ENCODE measurements at places on chromosomes 3 and 15. TPM values are rescaled to one million over a fixed set of nuclear protein-coding genes. Genes with fewer than 3 reads are reported as not detected.

TICRR gene
- not detected for total RNA-seq

ARGFX gene
- total RNA-seq: not detected

IL17RB gene
- total RNA-seq: 0.52 TPM

GRCh38 chr3:194971009-194971408 lies 285.3 kb downstream of the FAM43A start:
- DNase-seq: peak; percentile 57

DNA sequence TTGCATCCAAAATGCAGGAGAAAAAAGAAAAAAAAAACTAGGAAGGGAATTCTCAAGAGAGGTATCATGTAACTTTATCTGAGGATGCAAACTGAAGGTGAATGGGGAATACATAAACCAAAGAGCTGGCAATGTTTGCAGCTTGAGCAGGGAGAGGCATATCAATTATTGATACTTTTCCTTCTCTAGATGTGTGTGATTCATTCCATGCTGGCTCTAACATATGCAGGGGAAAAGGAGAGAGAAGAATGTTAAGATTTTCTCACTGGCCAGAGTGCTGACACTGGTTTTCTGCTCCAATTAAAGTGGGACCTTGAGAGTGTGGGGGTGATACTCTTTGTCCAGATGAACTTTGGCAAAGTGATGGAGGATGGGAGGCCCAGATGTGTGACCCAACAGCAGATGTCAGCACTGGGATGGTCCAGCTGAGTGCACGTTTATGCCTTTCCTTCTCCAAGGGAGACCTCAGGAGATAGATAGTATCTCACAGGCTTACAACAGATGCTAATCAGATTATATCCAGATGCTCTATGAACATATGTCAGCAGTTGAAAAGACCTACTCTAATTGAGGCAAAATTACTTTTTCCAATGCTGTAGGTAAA lies 50.0 kb upstream of the PSMD6 start:
- DNase-seq: no peak

DNA sequence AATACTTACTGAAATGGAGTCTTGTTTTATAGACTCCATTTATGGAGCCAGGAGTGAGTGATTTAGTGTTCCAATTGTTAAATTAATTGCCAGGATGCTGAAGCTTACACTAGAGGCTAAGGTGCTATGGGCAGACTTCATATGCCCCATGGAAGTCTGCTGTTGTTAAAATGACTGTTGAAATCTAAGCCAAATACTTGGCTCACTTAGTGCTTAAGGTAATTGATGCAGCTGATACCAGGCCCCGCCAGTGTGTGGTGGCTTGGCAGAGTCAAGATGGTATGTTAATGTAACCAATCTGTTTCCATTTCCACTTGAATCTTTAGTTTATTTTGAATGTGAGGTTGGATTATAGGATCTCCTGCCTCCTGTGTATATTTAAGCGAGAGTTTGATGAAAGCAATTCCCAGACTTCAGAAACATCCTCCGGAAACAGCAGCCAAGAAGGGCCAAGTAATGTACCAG lies 187.1 kb downstream of the ITPR1 start:
- DNase-seq: no peak

DNA sequence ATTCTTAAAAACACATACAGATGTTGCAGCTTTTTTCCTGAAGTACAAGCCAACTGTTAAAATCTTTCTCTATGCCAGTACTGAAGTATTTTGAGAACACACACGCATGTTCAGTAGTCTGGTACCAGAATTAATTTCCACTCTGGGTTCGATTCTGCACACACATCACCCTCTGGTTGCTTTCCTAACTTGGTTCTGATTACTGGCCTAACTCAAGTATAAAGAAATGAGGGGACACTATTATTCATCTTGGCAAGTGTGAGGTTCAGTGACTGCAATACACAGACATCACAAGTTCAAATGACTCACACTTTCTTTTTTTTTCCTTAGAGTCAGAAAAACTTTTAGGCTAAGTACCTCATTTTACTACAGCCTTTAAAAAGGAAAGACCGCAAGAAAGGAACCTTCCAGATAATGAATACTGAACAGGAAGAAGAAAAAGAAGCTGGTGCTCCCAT lies 37.4 kb upstream of the LDHAL6B start:
- DNase-seq: no peak

DNA sequence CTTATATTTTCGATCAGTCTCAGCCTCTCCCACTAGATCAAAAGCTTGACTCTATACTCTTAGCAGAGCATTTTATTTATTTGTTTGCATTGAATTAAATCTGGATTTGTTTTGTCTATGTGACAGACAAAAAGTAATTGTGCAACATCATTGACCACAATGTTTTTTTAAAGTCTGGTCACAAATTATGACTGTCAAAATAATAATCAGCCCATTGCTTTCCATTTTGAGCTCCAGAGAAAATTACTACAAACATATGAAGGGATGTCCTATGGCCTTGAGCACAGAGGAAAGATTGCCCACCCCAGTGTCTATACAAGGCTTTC lies 82.3 kb downstream of the FSIP1 start:
- no peak for DNase-seq

DNA sequence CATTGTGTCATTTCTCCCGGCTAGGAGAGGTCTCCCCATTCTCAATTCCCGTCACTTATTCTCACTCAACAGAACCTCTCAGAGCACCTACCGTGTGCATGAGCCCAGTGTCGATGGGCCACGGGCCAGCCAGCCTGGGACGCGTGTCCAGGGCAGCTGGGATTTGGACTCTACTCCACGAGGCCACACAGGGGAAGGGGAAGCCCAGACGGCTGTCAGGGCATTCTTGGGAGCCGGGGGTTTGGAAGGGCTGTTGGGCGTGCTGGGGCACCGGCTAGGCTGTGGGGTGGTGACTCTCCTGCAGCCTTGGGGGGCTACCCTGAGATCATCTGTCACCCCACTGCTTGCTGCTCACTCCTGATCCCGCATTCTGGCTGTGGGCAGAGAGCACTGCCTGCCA lies 41.7 kb upstream of the PCSK6 start:
- DNase-seq: peak; percentile 89

DNA sequence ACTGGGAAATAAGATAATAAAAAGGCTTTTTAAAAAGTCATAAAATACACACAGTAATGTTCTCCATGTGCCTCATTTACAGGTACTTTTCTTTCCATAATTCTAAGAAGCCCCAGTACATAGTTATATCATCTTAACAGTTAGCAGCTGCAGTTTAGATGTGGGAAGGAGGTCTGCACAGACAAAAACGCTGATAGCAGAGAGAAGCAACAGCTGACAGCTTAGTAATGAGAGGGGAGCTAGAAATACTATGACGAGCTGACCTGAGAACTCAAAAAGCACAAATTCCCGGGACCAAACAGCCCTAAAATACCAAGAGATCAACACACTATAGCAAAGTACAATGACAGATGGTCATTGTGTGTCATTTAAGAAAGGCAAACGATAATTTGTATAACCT lies 36.7 kb upstream of the ARHGEF3 start:
- DNase-seq: no peak

DNA sequence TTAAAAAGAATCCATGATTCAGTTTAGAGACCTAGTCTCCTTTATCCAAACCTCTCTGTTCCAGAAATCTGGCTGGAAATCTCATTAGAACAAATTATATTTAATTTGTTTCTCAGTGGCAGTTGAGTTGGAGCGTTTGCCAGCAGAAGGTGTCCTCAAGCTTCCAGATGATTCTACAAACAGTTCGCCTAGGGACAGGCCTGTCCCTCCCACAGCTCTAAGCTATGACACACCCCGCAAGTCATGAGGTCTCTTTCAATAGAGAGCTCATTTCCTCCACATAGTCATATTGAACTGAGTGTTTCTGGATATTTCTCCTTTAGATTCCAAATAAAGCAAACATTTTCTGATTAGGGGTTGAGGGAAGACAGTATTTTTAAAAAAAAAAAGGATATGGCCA lies 230.3 kb downstream of the ATP8B4 start:
- no peak for DNase-seq

DNA sequence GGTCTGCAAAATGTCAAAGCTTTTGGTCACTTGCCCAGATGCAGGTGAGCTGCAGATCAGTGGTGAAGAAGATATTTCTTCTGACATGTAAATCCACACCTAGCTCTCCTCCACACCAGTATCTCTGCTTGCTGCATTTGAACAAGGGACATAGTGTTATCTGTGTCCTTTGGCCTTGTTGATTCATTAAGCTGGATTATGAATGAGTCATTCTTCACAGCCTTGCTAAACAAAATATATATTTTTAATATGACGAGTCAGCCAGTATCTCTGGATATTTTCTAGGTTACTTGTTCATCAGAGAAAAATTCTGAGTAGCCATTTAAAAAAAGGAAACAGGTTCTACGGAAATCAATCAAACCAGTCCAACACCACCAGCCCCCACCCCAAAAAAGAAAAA lies 190.6 kb upstream of the ADAMTS9 start:
- no peak for DNase-seq

GRCh38 chr3:123723070-123723469 lies 138.2 kb upstream of the HACD2 start:
- DNase-seq: no peak

- no peak for DNase-seq
Observed at GRCh38 chr15:70281261-70281810, 183.6 kb upstream of the TLE3 start.

DNA sequence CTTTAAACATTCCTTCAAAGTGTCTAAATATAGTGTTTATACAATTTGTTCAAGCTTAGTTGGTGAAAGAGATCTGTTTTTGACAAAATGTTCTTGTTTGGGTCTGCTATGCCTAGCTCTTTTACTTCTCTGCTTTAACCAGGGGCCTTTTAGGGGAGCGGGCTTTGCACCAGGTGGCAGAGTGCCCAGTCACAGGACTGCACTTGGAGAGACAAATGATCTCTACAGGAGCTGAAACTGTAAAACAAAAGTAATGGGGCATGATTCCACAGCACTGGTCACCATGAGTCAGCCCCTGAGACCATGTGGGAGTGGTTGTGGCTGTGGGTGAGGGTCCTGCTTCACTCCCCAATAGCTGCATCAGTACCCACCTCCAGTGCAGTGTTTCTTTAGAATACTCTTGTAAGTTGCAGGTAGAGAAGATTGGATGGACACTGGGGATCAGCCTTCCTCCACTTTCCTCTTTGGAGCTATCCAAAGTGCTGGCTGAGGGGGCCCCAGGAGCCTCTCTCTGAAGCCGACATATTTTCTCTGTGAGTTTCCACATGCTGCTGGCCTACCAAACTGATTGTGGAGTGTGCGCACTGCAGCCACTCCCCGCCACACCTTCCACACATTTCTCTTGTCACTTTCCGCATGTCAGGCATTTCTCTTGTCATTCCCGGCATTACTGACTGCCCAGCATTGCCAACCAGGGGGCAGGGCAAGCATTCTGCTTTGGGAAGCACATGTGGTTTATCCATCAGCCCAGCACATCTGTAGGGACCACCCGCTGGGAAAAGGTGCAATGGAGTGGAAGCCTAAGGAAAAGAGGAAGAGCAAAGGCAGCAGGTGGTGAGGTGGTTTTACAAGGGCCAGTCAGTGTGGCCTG lies 110.0 kb downstream of the EPHB1 start:
- DNase-seq: no peak

DNA sequence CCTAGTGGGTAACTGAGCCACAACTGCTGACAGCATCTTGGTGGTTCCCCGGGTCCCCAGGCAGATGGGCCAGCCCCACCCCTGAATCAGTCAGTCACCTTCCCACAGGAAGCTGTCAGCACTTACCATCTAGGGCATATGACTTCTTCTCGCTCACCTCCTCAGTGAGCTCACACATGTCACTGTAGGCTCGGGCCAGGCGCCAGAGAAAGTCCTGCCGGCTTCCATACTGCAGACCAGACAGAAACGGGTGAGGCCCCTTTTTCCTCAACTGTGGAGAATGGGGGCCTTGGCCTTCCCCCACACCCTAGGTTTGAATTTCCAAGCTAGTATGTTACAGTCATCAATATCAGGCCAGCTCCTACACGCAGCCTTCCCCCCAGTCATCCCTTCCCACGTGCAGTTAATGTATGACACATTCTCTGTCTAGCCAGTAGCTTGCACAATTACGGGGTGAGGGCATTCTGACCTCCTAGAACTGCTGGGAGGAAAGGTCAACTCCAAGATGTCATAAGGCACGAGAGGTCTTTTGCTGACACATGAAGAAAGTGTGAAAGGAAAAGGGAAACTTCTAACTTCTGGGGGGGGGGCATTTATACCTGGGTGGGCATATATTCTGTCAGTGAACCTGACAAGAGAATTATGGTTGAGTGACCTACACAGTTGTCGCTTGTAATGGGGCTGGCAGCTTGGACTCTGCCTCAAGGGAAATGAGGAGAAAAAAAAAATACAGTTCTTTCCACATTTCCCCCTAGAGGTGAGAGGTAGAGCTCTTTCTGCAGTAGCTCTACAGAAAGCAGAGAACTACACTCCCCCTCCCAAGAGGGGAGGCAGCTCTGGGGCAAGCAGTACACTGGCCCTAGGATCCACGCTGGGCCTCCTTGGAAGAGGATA lies 10.9 kb downstream of the RMDN3 start:
- no peak for DNase-seq

GRCh38 chr15:79640206-79640605 lies 208.1 kb downstream of the MINAR1 start:
- DNase-seq: no peak

DNA sequence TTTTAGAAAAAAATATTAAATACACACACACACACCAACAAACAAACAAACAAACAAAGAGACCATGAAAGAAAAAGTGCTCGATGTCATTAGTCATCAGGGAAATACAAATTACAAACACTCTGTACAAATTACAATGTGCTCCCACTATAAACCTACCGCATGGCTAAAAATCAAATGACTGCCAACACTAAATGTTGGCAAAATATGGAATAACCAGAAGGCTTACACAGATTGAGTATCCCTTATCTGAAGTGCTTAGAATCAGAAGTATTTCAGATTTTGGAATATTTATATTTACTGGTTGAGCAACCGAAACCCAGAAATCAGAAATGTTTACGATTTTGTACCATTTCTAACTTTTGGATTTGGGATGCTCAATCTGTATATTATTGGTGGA lies 33.4 kb downstream of the CDV3 start:
- no peak for DNase-seq

GRCh38 chr15:73959801-73960200 lies 32.3 kb downstream of the STOML1 start:
- DNase-seq: no peak

DNA sequence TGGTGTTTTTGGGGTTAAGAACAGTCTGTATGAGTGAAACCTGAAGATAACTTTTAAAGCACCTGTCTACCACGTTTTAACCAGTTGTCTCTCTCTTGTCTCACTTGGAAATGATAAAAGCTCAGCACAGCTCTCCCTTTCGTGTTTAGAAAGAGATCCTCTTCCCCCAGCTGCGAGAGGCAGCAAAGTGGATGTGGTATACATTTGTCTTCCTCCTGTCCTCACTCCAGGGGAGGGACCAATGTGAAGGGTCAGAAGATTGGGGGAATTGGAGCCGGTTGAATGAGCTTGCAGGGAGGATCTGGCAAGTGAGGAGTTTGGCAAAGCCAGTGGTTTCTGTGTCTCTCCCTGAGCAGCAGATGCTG lies 14.6 kb downstream of the SMAD6 start:
- no peak for DNase-seq

- DNase-seq: no peak
Observed at GRCh38 chr15:42137461-42138261, 18.8 kb downstream of the PLA2G4F start.

DNA sequence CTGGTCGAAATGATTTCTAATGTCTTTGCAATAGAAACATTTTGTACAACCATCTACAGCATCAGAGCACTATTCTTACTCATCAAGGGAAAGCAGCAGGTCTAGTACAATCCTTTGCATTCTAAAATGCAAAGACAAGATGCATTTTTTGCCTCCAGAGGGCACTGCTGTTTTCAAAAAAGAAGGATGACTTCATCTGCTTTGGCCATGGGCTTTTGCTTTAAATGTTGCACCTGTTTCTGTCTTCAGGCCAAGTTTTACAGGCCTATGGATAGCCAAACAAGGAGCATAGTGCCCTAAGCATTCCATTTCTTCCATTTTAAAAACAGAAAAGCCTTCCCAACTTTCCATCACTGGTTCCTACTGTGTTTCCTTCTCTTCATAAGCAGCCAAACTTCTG lies 3.4 kb downstream of the PARP9 start:
- no peak for DNase-seq

Data from esophagus muscularis mucosa (tissue), 4 donors.